Activated gamma-delta T cell treated with anti-CD3 and anti-CD28 coated beads, Interleukin-2, amount 50 U/mL, for 16 hours (primary cell): ENCODE measurements at places on chromosomes 13 and 19.

DNA sequence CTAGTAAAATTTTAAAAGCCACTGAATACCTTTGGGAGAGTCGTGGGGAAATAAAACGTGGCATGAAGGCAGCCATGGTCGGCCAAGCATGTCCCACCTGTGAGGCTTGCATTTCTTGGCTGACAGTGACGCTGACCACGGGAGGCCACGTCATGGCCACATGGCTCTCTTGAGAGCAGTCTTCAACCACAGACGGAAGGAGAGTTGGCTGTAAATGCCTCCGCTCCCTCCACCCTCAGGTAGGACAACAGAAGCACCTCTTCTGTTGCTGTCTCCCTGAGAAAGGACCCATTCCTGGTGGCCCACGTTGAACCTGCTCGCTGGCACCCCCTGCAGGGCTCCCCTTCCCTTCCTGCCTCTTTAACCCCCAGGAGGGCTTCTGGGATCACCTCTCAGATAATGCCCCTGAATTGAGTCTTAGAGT is 10.6 kb upstream of the LRRC25 start:
- no peak for DNase-seq

- DNase-seq: no peak
Measured at GRCh38 chr13:96041326-96042110, 11.7 kb downstream of the UGGT2 start.

DNA sequence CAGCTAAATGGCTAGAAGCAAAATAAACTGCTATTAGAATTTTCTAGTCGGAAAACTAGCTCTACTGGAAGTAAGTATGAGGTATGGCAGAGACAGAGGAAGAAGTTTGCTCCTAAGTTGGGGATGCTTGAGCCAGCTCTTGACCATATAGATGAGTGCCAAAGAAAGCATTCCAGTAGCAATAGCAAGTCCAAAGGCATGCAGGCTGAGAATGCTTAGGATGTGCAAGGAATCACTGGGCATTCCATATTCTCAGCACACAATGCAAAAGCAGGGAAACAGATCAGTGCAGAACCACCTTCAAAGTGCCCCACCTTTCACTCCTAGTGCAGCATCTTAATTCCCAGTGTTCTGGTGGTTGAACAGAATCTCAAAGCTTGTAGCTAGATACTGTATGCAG is 32.9 kb downstream of the SERTM1 start:
- DNase-seq: no peak

DNA sequence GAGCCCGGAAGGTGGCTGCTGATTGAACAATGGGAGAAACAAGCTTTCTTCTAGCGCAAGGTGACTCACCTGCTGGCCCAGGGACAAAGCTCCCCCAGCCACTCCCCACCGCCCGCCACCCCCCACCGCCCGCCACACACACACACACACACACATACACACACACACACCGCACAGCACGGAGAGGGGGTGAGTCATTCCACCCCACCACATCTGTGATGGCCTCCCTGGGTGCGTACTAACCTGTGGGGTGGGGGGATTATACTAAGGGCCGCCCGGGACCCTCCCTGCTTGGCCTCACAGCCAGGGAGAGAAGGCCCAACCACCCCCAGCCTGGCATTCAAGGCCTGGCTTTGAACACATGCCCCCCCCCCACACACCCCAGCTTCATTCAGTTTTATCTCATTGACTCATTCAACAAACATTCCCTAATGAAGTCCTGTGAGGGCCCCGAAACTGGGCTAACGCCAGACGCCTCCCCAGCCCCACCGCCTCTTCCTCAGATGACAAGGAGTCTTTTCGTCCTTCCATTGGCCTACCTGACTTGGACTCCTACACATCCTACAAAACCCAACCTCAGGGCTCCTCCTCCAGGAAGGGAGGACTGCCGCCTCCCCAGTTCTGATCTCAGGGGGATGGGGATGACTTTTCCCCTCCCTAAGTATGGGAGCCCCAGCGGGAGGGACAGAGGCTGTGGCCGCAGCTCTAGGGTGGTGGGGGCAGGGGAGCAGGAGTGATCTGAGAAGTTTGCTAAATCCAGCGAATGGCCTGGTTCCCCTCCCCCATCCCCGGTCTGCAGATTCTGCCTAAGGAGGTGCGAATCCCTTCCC is 5.8 kb upstream of the ONECUT3 start:
- peak; percentile 24 for DNase-seq

GRCh38 chr13:52780092-52780491 is 40.5 kb upstream of the CNMD start:
- DNase-seq: no peak

DNA sequence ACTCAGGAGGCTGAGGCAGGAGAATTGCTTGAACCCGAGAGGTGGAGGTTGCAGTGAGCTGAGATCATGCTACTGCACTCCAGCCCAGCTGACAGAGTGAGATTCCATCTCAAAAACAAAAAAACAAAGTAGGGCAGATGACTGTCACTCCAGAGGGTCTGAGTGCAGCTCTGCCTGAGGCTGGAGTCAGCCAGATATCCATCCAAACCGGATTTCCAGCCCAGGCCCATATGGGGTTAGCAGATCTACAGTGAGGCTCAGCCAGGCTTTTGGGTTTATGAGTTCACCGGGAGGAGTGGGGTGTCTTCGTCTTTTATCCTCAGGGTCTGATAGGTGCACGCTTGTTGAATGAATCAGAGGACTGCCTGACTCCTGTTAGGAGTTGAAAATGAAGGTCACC is 19.0 kb downstream of the LAMP1 start:
- no peak for DNase-seq

GRCh38 chr13:38628554-38628953 is 58.3 kb upstream of the FREM2 start:
- no peak for DNase-seq

DNA sequence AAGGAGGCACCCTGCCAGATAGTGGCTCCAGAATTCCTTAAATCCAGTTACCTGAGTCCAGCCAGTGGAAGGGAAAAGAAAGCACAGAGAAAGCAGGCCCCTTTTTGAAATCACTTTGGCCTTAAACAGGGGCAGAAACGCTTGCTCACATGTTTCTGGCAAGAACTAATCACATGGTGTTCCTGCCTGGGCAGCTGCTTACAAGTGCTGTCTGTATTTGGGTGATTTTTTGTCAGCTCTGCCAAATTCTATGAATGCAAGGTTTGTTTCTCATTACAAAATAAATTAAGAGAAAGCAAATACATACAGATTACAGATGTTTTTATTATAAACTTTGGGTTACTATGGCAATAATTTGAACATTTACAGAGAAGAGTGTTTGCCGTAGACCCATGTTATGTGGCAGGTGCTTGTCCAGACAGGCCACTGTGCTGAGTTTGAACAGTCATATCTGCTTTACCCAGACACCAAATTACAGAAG is 1237.8 kb downstream of the SLITRK5 start:
- no peak for DNase-seq

DNA sequence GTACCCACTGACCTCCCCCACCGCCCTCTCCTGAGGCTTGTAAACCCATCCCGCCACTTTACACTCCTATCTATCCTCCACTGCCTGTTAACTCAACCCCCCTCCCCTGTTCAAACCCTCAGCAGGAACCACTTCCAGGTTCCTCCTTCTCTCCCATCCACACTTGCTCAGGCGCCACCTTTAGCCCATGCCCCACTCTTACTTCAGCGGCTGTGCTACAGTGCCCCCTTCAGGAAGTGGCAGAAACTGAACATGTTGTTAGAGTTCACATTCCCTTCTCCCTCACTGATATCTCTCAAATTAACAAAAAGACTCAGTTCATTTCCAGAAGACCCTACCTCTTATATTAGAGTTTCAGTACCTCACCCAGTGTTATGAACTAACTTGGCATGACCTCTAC is 49.4 kb downstream of the ZNF91 start:
- DNase-seq: no peak

DNA sequence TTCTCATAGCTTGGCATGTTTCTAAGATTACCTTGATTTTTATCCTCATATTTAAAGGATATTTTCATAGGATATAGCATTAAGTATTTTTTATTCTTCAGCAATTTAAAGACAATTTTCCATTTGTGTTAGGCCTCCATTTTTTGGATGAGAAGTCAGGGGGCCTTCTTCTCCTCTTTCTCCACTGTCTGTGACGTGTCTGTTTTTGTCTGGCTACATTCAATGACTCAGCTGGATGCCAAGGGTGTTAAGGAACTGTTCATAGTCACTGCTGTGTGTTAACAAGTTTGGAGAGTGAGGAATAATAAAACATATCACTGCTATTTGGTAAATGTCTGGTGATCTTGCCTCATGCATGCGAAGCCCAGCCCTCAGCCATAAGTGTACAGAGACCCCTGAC is 36.4 kb downstream of the ZNF582 start:
- DNase-seq: no peak

DNA sequence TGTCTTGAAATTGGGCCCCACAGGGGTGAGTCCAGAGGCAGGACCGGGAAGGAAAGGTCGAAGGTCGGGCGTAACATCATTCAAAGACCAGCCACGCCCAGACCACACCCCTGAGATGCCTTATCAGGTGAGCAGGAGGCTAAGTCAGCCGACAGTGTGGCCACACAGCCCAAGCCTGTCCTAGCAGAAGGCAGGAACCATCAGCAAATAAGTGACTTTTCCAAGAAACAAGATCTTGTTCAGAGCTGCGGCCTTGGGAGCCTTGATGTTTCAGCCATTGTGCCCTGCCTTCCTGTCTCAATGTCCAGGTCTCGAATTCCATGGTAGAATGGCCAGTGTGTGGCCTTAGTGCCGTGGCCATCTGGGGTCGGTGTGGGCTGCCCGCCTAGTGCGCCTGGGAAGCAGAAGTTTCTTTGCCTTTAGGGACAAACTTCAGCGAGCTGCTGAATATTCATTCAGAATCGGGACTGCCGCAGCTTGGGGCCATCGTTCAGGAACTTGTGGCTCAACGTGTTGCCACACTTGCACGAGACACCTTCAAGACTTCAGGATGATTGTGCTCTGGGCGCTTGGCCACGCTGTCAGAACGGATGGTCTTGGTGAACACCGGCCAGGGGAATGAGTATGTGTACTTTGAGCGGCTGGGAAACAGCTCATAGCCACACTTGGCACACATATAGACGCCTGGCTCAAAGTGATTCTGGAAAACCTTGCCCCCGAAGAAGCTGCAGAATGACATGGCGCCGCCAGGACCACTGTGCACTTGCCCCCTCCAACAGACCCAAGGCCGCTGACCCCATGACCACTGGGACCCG is 6.1 kb upstream of the IFNL4 start:
- no peak for DNase-seq

GRCh38 chr13:37752146-37752545 is 117.4 kb downstream of the TRPC4 start:
- no peak for DNase-seq

GRCh38 chr19:3042621-3043267 is 13.7 kb upstream of the TLE2 start:
- no peak for DNase-seq

GRCh38 chr19:18522124-18522861 is 423 bp upstream of the ELL start:
- DNase-seq: peak; percentile 100

GRCh38 chr19:23787106-23787505 is 28.4 kb upstream of the ZNF681 start:
- no peak for DNase-seq

GRCh38 chr13:102226591-102226990 is 175.3 kb downstream of the FGF14 start:
- DNase-seq: no peak

- no peak for DNase-seq
Measured at GRCh38 chr13:109759609-109760008, 26.8 kb downstream of the IRS2 start.
